Brain microvascular endothelial cell (primary cell): ENCODE measurements at places on chromosomes 2 and 18.

GRCh38 chr2:225319872-225320271 lies 79.6 kb upstream of the NYAP2 start:
- no peak for DNase-seq

DNA sequence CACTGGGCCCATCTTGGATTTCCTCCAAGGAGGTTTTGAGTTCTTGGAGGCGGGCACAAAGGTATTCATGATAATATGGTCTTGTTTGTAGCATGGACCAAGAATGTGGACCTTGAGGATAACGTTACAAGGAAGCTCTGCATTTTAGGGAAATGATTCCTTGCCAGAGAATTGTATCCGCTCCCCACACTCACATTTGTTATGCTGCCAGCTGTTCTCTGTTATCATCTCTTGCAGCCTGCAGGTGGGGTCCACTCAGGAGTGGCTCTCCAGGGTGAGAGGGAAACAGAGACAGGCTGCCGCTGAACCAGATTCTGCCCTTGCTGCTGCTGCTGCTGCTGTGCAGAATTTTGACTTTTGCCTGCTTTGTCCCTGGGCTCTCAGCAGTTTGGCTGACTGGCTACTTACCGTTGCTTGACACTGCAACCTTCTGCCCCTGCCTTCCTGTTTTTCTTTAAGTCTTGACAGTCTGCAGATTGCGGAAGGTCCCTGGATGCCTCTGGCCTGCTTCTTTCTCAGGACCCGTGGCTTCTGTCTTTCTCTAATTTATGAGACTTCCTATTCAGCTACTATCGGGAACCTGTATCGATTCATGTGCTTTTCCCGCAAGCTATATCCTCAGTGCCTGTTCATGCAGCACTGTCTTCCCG lies 122.3 kb upstream of the DOCK10 start:
- peak; percentile 12 for DNase-seq

DNA sequence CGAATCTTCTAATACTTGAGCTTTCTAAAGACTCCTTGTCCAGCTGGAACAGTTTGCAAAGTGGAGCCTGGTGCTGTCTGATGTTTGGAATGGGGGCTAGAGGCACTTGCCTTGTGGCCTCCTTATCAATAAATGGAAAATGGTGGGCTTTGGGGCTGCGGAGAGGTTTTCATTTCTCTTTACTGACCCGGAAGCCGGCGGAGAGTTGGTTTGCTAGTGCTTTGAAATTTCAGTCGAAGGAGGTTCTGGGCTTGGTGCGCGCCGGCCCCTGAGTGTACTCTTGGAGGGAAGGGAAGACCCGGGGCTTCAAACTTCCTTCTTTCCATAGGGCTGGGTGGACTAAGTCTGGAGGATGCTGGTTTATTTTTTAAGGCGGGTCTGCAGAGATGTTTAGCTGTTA lies 714 bp downstream of the RPIA start:
- DNase-seq = no peak

DNA sequence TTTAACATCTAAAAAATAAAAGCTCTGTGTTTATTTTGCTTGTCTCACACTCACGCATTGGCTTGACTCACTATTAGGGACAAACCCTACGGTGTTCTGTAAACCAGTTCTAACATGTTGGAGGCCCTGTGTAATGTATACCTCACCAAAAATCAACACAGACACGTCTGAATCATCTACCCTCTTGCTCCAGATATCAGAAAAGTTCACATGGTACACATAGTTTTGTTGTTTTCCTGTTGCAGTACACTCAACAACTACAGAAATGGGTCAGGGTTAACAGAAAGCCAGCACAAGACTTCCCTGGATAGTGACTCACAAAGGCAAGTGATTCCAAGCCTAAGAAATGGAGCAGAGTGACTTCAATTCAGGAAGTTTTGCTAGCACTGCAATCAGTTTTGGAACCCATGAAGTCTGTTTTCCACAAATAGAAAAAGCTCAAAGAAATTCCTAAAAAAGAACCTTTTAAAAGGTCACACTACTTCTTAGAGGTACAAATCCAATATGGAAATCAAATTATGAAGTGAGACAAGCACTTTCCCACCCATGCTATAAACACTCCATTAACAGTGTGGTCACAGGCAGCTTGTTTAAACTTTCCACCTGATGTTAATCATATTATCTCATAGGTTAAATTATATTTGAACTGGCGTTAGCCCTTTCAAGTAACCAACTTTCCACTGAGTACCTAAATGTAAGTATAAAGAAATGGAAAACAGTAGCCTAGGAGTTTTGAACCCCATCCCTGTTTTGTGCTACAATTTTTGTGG lies 87.4 kb downstream of the GAREM1 start:
- DNase-seq = peak; percentile 96

DNA sequence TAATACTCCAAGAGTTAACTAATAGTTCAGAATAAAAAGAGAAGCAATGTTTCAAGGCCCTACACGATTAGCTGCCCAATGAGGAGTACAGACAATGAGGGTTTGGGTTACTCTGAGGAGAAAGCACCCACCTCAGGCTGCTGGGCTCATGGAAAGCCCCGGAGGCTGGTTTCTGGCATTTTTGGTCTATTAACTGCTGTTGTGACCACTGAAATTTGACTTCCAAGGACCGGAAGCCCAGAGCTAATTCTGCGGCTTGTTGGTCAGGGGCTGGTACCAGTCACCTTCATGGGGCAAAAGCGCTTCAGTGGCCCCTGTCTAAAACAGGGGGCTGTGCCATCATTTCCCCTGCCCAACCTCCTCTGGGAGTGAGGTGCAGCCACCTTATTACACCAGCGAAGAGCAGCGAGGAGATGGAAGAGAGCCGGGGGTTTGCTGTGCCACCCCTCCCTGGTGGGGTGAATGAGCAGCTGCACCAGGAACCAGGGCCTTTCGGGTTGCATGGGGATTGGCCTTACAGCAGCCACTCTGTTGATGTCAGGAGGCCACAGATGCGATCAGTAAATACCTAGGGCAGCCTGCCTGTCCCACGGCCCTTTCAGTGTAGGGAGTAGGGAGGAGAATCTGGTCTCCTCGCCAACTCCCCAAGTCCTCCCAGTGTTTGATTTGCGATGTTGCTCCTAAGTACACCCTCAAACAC lies 131.3 kb downstream of the CELF4 start:
- no peak for DNase-seq

DNA sequence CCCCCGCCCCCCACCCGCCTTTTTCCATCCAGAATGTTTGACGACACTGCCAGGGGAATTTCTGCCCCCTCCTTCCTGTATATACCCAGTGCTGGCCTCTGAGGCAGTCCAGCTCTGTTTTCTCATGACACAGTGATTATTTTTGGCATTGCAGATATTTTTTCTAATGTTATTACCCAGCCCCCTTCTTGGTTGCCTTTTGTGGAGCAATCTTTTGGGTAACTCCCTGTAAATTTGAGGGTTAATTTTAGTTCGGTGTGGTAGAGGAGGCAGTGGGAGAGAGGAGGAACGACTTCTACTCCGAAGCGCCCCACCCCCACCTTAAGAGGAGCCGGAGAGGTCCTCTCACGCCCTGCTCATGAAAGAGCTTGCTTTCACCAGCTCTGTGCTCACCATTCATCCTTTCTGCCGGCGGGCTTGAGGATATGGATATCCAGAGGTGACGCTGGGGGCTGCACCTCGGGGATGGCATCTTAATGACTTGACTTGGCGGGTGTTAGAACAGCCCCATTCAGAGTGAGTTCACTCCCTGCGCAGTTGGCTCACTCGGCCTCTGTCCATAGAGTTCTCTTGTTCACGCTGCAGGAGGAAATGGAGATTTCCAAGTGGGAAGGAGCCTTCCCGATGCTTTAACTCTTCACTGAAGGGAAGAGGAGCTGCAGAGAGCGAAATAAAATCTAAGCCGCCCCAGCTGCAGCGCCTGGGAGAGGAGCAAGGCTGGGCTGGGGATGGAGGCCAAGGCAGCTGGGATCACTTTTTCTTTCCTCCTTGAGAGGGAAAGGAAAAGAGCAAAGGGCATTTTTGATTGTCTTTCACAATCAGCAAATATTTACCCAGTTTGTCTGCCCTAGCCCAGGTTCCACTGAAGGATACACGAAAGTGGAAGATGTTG lies 38.4 kb downstream of the EPAS1 start:
- peak; percentile 81 for DNase-seq

- no peak for DNase-seq
Observed at GRCh38 chr2:8794923-8795825, 42.2 kb downstream of the KIDINS220 start.

GRCh38 chr18:62339106-62339988 lies 14.2 kb downstream of the TNFRSF11A start:
- DNase-seq = peak; percentile 76

GRCh38 chr2:148046802-148047201 lies 25.9 kb downstream of the MBD5 start:
- no peak for DNase-seq

DNA sequence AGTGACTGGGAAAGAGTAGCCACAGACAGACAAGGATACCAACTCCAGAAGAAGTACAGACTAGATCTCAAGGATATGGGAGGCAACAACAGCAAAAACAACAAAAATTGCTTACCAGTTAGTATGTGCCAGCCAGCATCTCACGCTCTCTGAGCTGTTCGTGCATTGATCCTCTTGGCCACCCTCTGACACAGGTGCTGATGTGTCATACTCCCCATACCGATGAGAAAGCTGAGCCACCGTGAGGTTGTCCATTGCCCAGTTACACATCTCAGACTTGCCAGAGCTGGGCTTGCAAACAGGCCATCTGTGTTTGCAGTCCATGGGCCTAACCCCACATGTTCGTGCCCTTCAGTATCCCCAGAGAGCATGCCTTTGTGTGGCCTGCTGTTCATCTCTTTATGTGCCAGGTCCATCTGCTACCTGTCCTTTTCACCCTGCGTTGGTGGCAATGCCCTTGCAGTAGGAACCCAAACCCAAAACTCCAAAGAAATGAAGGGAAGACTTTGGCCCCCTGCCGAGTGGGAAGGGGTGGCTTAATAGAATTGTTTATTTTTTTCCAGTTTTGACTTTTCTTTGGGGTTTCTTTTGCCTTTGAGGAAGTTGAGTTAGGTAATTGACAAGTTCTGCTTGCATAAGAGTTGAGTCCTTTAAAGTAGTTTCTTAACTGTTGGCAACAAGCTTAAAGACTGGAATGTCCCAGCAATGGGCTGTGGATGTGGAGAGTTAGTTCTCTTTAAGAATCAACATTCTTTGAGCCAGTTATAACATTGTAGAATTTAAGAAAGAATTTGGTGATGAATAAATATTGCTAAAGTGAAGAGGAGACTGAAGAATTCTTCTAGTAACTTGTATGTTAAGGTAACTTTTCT lies 46.7 kb downstream of the LYPD6B start:
- DNase-seq = no peak

- DNase-seq = no peak
Observed at GRCh38 chr18:21105936-21106335, 5.7 kb downstream of the ROCK1 start.

GRCh38 chr2:239768907-239769553 lies 256.1 kb downstream of the NDUFA10 start:
- DNase-seq = no peak

DNA sequence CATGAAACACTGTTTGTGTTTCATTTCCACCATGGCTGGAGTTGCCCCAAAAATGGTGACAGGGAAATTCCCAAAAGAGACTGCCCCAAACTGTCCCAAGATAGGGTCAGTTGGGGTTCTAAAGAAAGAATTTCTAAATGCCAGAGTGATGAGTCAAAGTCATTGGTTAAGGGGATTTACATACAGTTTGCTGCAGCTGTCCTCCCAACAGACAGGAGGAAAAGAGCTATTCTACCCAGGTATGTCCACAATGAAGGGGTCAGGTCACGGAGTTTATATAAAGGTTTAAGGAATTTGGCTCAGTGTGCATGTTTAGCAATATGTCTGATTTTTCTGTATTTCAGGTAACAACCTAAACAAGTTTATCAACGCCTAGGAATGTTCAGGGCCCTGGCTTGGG lies 344.1 kb downstream of the TDRD15 start:
- DNase-seq = no peak

- DNase-seq = peak; percentile 42
Observed at GRCh38 chr18:493986-494983, 6.2 kb downstream of the COLEC12 start.

- DNase-seq = no peak
Observed at GRCh38 chr2:211673133-211673905, 865.3 kb downstream of the ERBB4 start.

DNA sequence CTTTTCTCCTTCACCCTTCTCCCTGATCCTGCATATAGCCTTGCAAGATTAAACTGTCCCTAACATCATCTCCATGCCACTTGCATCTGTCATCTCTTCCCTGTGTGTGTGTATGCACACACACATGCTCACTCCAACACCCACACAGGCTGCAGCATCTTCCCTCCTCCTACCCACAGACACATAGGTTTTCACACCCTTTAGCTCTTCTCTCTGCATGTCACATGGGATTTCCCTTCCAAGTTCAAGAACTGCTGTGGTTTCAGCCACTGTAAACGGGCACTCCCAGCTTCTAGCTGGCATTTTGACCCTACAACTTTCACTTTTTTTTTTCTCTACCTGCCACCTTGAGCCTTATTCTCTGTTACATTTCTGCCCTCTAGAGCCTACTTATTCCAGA lies 6.4 kb downstream of the CELF4 start:
- no peak for DNase-seq

DNA sequence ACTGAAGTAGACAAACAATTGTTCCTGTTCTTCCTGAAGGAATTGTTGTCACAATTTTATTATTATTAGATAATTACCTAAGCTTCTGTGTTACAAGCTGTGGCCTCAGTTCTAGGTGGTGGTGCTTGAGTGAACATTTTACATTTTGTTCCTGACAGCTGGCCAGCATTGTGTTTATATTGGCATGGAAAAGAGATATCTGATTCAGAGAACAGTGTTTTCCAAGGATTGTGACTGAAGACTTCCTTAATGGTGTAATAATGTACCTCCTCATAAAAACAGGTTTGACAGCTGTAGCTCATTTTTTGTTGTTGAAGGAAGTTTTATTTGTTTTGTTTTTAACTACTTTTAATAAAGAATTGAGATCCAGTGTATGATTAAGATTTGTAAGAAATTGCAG lies 95.2 kb downstream of the EPB41L5 start:
- DNase-seq = peak; percentile 78
